ENCODE measurements at places on chromosomes 3 and 15.

DNA sequence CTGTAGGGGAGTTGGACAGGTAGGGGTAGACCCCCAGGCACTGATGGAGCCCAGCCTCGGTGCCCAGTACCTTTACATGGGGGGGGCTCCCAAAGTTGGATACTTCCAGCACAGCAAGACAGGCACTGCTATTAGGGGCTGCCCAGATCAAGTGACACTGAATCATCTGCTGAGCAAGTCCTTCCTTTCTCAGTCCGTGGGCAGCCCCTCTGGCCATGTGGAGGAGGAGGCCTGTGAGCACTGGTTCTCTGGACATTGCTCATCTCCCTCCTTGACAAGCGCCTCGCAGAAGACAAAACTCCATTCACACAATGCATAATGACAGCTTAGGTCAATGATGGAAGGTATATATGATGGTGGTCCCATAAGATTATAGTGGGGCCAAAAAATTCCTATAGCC lies 35.7 kb downstream of the EEFSEC start:
- no peak for DNase-seq

GRCh38 chr3:39191111-39191510 lies 1.3 kb downstream of the XIRP1 start:
- no peak for DNase-seq

GRCh38 chr3:58163234-58163633 lies 47.5 kb downstream of the DNASE1L3 start:
- no peak for DNase-seq

GRCh38 chr15:72774696-72775383 lies 8.7 kb downstream of the ADPGK start:
- DNase-seq = no peak

GRCh38 chr3:100517276-100517675 lies 24.9 kb downstream of the TMEM45A start:
- DNase-seq = no peak

DNA sequence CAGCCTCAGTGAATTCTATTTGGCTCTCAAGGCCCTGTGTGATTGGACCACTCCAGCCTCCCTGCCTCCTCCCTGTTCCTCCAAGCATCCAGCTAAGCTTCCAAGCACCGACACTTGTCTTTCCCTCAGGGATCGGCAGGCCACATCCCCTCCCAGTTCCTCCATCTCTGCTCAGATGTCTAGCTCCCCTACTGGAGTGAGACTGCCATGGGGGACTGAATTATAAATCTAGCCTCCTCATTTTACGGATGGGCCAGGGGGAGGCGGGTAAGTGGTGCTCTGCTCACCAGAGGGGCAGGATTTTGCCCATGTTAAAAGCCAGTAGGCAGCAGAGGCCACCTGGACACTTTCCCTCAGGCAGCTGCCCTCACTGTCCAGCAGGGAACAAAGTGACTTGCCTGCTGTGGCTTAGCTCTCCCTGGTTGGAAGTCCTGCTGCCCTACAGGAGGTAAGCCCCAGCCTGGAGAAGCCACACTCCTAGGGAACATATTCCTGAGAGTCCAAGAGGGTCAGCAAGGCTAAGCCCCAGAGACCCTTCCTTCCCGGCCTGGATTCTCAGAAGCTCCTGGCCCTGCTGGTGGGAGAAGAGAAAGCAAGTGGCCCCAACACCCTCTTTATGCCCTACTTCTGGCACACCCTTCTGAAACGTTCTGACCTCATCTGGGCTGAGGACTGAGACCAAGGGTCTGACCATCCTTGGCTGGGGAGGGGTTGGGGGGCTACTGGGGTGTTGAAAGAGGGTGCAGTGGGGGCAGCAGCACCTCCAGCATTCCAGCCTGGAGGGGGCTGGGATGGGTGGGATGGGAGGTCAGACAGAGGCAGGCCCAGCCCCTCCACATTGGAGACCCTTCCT lies 9.1 kb upstream of the HHATL start:
- DNase-seq = no peak

- DNase-seq = no peak
These were observed 41.2 kb upstream of the SLC6A11 start for GRCh38 chr3:10774825-10775224.

DNA sequence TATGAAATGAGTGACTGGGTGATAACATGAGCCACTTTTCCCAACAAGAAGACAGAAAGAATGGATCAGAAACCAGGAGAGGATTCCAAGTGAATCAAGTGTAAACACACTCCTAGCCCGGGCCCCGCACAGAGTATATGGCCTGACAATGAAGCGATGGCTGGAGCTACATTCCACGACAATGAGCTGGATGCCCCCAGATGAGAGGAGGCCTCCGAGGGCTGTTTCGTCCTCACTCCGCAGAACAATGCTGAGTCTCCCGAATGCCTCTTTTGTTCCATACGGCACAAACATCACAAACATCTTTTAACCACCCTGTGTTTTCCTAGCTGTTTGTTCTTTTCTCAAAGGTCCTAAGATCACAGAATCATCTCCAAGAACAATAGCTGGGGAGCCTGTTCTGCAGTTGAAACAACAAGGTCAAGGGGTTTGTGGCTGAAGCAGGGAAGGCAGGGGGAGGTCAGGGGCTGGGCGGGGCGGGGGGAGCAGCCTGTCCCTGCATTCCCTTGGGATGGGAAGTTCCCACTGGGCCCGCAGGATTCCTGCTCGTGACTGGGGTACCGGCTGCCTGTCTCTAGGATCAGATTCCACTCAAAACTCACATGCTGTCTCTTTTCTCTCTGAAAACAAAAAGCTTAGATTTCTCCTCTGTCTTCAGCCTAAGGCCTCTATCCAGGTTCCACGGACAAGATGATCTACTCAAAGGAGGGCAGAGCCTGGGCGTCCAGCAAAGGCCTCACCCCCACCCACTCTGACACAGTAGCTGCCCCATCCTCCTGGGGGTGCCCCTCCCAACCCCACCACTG lies 151.3 kb downstream of the XXYLT1 start:
- DNase-seq = no peak

DNA sequence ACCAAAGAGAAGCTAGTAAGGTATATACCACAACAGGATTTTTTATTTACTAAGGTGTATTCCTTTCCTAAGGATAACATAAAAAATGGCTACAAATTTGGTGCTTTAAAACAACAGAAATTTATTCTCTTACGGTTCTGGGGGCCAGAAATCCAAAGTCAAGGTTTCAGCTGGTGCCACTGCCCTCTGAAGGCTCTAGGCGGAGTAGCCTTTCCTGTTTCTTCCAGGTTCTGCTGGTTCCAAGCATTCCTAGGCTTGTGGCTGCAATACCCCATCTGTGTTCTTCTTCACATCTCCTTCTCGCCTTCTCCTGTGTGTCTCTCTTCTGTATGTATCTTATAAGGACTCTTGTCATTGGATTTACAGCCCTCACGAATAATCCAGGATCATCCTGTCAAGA lies 549.9 kb downstream of the GRM7 start:
- DNase-seq = no peak

DNA sequence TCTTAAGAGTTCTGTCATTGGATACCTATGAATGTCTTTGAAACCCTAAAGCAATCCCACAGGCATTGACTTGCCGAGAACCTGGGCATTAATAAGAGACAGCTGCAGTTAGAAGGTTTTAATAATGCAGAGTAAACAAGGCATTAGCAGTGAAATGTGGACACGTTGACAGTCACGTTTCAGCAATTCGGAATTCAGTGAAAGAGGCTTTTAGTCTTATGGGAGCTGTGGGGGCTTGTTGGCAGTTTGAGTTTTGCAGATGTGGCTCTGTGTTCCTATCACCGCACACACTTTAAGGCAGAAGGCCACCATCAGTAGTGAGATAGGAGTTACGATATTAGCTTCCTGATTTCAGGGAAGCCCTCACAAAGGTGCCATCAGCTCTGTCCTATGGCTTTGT lies 145.2 kb upstream of the NUDT16 start:
- DNase-seq = no peak

DNA sequence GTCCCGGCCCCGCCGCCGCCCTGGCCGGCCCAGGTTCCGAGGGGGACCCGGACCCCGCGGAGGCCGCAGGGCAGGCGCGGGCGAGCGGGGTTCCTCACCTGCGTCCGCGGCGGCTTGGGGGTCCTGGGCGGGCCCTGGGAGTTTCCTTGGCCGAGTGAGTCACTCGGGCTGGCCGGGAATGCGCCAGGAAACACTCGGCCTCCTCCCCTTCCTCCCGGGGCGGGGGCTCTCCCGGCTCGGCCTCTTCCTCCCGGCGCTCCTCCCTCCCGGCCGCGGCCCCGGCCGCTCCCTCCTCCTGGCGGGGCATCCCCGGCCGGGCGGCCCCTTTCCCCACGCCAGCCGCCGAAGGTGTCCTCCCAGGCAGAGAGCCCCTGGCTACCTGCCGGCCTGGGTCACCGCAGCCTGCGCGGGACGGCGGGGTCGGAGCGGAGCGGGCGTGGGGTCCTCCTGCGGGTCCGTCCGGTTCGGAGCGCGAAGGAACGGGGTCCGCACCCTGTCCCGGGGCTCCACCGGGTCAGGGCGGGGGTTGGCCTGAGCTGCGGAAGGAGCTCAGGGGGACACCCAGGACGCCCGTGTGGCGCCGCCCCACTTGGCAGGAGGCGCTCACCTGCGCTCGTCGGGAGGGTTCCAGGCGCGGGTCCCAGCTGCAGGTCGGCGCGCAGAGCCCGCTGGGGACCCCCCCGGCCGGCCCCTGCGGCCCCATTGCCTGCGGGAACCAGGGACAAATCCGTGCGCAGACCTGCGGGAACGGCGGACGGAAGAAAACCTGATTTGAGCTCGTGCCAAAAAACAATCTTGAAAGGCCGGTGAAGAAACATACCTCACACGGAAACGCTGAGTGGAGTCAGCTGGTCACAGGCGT lies at the start of gene CYFIP1:
CYFIP1 (minus strand) TSS at position 180 of the 862 bp plus-strand sequence. CDS start 33,083 bp downstream, outside the sequence.
- DNase-seq = no peak

DNA sequence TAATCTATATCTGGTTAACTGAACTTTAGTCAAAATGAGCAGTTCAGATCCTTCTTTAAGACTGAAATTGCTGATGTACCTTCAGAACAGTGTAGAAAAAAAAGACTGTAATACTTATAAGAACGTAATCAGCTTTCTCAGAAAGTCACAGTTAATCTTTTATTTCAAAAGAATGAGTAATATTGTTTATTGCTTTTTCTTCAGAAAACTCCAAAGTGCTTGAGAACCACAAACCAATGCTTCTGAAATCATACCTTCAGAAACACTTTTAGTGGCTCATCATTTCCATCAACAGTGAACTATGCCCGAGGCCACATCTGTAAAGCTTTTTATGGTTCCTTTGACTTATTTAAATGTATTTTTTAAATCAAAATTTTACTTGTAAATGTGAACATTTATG lies 33.3 kb upstream of the CLASP2 start:
- no peak for DNase-seq

GRCh38 chr3:155292133-155292532 lies 1.4 kb downstream of the STRIT1 start:
- DNase-seq = no peak

DNA sequence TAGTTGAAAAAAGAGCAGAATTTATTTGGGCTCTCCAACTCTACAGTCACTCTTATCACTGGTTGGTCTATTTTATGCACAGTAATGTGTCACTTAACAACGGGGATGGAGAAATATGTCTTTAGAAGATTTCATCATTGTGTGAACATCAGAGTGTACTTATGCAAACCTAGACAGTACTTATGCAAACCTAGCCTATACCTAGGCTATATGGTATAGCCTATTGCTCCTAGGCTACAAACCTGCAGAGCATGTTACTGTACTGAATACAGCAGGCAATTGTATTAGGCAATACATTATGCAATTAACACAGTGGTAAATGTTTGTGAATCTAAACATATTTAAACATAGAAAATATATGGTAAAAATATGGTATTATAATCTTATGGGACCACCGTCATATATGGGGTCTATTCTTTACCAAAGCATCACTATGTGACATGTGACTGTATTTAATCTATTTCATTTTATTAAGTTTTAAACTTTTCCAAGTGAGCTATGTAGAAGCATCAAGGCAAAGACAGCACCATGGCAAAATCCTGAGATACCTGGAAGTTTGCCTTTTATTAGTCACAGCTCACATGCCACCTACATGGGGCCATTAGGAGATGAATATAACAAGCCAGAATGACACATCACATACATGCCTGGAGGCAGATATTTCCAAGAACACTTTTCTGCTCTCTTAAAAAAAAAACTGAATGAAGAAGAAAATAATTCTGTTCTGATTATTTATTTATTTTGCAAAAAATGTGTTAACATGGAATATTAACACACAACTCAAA lies 537.4 kb downstream of the TUSC7 start:
- DNase-seq = no peak

DNA sequence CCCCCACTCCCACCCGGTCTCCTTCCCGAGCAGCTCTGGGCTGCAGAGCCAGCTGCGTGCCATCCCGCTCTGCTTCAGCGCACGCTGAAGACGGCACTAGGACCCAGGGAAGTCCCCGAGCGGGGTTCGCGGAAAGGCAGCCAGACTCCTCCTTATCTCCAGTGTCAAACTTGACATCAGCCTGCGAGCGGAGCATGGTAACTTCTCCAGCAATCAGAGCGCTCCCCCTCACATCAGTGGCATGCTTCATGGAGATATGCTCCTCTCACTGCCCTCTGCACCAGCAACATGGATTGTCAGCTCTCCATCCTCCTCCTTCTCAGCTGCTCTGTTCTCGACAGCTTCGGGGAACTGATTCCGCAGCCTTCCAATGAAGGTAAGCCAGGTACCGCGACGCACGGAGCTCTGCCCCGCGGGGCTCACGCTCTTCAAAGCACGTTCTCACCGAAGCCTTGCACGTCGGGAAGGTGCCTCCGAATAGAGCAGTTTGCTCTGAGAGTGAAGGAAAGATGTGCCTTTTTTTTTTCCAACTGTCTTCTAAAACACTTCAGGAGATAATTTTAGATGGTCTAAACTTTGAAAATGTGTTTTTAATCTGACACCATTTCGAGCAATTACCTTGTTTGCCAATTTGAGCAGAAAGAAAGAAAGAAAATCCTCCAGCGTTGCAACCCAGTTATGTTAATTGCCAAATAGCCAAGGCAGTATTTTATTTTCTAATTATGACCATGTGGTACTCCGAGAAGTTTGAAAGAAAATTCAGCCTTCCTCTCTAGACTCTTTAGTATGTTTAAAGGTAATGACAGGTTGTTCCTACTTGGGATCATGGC lies at the start of gene EPHA3:
EPHA3 (plus strand) TSS at position 161 of the 830 bp plus-strand sequence; CDS start at position 289, 128 bp downstream.
- DNase-seq = no peak

- DNase-seq = no peak
These were observed 15.5 kb downstream of the MAGI1 start for GRCh38 chr3:66023229-66023628.

- no peak for DNase-seq
These were observed 147.8 kb downstream of the PLCL2 start for GRCh38 chr3:17032407-17033034.

GRCh38 chr3:105233010-105233409 lies 133.7 kb upstream of the ALCAM start:
- DNase-seq = no peak

DNA sequence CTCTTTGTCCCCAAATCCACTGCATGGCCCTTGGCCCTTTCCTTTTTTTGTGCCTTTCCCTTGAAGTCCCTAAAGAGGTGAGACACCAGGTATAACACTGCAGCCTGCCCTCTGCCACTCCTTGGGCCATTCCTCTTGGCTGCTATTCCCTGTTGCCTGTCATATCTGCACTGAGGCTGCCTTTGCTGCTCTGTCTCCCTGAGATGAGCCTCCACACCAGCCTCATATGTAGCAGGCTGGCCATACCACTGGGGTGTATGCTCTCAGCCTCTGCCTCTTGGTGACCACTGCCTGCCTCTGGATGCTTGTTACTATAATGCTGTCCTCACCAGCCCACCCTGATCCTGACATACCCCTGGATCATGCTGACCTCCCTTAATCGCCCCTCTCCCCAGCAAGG lies 252.0 kb downstream of the CLSTN2 start:
- DNase-seq = no peak

- DNase-seq = no peak
These were observed 75.0 kb downstream of the LRRC49 start for GRCh38 chr15:70967646-70968045.
